ENCODE measurements at places on chromosomes 12 and 14. TPM values are rescaled to one million over a fixed set of nuclear protein-coding genes. Genes with fewer than 3 reads are reported as not detected.

DNA sequence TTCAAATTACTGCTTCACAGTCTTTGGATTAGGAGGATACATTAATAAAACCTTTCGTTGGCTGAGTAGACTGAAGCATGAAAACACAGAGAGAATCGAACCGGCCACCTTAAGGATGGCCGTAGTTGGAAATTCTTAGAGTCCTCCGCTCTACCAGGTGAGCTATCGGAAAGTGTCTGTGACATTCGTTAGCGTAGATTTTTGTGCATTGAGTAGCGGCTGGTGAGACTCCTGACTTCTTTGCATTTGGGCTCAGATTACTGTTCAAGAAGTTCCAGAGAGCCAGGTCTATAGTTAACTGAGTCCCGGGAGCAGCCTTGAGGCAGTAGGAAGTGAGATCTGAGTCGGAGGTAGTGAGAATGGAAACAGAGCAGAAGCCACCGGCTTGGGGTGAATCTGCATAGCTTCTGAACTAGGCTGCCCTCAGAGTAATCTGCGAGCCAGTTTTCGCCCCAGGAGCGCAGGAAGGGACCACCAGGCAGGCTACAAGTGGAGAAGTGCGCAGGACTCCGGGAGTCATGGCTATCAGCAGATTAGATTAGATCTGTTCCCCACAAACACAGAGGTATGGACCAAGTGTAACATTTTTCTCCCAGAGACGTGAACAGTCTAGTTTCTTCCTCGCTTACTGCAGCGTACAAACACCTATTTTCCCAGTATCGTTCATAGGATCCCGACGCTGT, 11.0 kb downstream of the OR6S1 start:
- peak overlapping the region; percentile 63 for H3K27ac ChIP-seq
- DNase-seq: no peak
- peaks cover 3% of the 10 kb centered on the region for H3K36me3 ChIP-seq
- H3K27me3 ChIP-seq: peaks cover 82% of the 10 kb centered on the region
- peaks cover 79% of the 10 kb centered on the region for H3K4me1 ChIP-seq

DNA sequence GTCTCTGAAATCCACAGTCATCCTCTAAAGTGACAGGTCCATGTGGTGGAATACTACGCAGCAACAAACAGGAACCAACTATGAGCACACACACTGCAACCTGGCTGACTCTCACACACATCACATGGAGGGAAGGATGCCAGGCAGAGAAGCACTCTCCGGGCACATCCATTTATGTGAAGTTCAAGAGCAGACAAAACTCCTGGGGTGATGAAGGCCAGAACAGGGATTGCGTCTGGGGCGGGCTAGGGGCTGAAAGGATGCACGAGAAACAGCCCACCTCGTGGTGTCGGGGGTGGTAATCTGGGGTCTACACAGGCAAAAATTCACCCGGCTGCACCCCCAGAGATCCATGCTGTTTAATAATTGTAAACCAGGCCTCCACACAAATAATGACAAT, 100.2 kb downstream of the DICER1 start:
- DNase-seq: no peak
- H3K27ac ChIP-seq: no peak overlapping the region
- H3K36me3 ChIP-seq: no peaks in the 10 kb centered on the region
- no peak overlapping the region for H3K4me3 ChIP-seq
- H3K4me1 ChIP-seq: no peaks in the 10 kb centered on the region

DNA sequence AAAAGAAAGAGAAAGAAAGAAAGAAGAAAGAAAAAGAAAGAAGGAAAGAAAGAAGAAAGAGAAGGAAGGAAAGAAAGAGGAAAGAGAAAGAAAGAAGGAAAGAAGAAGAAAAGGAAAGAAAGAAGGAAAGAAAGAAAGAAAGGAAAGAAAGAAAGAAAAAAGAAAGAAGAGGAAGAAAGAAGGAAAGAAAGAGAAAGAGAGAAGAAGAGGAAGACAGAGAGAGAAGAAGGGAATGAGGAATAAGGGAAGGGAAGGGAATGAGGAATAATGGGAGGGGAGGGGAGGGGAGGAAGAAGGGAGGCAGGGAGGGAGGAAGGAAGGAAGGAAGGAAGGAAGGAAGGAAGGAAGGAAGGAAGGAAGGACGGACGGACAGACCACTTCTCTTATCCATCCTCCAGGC, 246.9 kb downstream of the ADAMTS20 start:
- no peaks in the 10 kb centered on the region for H3K36me3 ChIP-seq
- H3K27ac ChIP-seq: no peak overlapping the region
- no peak for DNase-seq
- peaks cover 3% of the 10 kb centered on the region for H3K27me3 ChIP-seq
- no peaks in the 10 kb centered on the region for H3K4me1 ChIP-seq

- H3K4me3 ChIP-seq: no peak overlapping the region
- no peak for DNase-seq
- no peaks in the 10 kb centered on the region for H3K27me3 ChIP-seq
- no peaks in the 10 kb centered on the region for H3K36me3 ChIP-seq
Observed at GRCh38 chr12:101563212-101563611, 31.6 kb upstream of the MYBPC1 start.

DNA sequence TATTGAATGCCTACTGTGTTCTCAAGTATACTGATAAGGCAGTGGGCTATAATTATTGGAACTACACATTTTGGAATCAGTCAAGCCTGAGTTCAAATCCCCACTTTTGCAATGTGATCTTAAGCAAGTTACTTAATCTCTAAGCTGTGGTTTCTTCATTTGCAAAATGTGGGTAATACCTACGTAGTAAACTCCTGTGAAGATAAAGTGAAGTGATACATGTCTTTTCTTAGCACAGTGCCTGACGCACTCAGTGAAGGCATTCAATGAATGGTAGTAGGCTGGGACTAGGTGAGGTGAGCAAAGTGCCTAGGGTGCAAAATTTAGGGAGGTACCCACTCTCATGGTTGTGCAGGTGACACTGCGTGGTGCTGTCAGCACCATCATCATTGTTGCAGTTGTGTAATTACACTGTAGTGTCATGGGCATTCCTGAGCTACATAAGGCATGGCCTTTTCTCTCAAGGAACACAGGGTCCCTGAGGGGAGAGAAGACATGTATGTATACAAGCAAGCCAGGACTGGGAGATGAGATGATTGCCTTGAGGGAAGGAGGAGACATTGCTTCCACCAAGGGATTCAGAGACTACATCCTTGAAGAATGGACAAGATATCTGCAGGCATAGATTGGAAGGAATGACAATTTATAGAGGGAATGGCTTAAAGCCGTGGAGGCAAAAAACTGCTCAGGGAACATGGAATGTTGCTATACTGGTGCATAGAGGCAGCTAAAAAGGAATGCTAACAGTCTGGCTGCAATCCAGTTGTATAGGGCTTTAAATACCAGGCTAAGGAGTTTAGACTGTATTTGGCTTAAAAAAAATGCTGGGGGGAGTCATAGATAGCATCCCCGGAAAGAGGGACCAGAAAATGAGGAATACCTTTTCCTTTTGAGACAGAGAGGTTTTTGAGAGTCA, 129.2 kb upstream of the ARHGAP5 start:
- no peak for DNase-seq
- no peaks in the 10 kb centered on the region for H3K36me3 ChIP-seq
- peaks cover 5% of the 10 kb centered on the region for H3K27me3 ChIP-seq

DNA sequence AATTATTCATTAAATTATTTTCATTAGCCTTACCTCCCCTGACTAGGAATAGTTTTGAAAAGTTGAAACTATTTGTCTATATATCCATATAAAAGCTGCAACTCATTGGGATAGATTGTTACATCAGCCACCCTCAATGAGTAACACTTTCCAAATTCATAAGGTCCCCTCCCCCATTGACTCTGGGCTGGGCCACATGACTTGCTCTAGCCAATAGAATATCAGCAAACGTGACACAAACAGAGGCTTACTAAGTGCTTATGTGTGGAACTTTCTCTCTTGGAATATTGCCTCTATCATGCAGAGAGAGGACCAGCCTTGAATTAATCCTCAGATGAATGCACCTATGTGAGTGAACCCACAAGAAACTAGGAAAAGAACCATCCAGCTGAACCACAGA, 213.7 kb downstream of the CCDC59 start:
- no peak overlapping the region for H3K4me3 ChIP-seq
- H3K27ac ChIP-seq: no peak overlapping the region
- no peaks in the 10 kb centered on the region for H3K36me3 ChIP-seq
- DNase-seq: no peak
- no peaks in the 10 kb centered on the region for H3K27me3 ChIP-seq

GRCh38 chr14:105014032-105014431, 6.9 kb downstream of the CDCA4 start:
- no peak for DNase-seq
- peaks cover 39% of the 10 kb centered on the region for H3K36me3 ChIP-seq
- H3K27me3 ChIP-seq: no peaks in the 10 kb centered on the region
- peak overlapping the region; percentile 15 for H3K27ac ChIP-seq
- peaks cover 56% of the 10 kb centered on the region for H3K4me1 ChIP-seq

DNA sequence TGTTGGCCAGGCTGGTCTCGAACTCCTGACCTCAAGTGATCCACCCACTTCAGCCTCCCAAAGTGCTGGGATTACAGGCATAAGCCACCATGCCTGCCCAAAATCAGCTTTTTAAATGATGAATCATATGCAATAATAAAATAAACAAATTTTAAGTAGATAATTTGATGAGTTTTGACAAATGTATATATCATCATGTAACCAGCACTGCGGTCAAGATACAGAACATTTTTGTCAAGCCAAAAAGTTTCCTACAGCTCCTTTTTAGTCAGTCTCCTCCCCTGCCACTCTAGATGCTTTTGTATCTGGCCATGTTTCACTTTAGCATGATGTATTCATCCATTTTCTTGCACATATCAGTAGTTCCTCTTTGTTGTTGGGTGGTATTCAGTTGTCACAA, 17.2 kb downstream of the FRMD6 start:
- peaks cover 3% of the 10 kb centered on the region for H3K36me3 ChIP-seq
- H3K27me3 ChIP-seq: peaks cover 3% of the 10 kb centered on the region
- no peaks in the 10 kb centered on the region for H3K4me1 ChIP-seq
- H3K4me3 ChIP-seq: no peak overlapping the region
- no peak for DNase-seq

GRCh38 chr12:107859367-107859766, 84.9 kb downstream of the ASCL4 start:
- H3K4me3 ChIP-seq: no peak overlapping the region
- H3K36me3 ChIP-seq: no peaks in the 10 kb centered on the region
- H3K27ac ChIP-seq: no peak overlapping the region
- DNase-seq: no peak

DNA sequence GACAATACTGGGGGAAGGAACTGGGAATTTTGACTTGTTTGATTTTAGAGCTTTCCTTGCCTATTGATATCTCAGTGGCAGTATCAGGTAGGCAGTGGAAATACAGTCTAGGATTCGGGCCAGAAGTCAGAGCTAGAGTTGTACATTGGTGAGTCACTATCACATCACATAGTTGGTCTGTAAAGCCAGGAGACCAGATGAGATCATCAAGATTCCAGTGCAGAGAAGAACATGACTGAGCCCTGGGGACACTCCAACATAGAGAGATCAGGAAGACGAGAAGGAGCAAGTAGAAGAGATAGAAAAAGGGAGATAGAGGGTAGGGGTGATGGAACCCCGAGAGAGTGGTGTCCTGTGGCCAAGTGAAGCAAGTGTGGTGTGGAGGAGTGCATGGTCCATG, 46.6 kb upstream of the NR1H4 start:
- no peak overlapping the region for H3K4me3 ChIP-seq
- H3K27ac ChIP-seq: no peak overlapping the region
- no peaks in the 10 kb centered on the region for H3K36me3 ChIP-seq
- no peak for DNase-seq

DNA sequence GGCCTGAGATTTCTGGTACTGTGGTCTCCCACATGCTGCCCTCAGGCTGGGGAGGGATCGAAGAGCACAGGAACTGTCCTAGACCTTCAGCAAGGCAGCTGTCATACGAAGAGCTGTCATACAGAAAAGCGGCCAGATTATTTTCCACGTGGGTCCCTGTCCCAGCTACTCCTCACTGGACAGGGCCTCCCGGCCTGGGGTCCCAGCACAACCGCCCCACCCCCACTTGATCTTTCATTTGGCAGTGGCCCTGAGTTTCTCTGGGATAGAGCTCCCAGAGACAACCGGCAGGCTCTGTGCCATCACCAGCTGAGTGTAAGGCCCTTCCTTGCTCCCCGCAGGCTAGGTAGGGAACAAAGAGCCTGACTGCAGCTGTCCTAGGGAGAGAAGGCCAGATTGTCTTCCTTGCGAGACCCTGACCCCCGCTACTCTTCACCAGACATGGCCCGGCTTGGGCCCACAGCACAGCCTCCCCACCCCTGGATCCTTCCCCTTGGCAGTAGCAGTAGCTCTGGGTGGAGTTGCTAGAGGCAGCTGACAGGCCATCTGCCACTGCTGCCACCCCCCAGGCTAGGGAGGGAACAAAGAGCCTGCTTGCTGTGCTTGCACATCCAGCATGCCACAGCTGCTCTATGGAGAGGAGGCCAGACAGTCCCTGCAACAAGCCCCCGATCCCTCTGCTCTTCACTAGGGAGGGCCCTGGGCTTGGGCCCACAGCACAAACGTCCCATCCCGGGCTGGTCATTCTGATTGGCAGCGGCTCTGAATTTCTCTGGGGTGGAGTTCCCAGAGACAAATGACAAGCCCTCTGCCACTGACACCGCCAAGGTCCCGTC, 3.1 kb upstream of the OR4N2 start:
- H3K4me3 ChIP-seq: no peak overlapping the region
- H3K27ac ChIP-seq: no peak overlapping the region
- H3K36me3 ChIP-seq: no peaks in the 10 kb centered on the region
- no peaks in the 10 kb centered on the region for H3K4me1 ChIP-seq
- no peaks in the 10 kb centered on the region for H3K27me3 ChIP-seq

DNA sequence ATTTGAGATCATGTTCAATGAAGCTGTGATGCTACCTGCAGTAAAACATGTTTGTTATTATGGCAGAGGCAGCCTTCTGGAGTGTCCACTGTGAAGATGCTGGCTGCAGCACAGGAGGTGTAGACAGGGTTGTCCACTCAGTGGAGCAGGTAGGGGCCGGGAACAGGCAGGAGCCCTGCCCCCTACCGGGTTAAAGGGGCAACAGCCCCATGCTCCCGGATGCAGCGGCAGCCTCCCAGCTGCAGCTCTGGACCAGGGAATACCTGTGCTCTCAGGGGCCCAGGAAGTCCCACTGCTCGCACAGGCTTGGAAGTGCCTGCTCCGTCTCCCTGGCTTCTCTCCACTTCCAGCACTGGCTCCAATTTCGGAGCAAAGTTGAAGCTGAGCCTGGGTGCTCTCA, 401.6 kb downstream of the FOXG1 start:
- H3K27me3 ChIP-seq: no peaks in the 10 kb centered on the region
- no peak overlapping the region for H3K27ac ChIP-seq
- H3K4me1 ChIP-seq: no peaks in the 10 kb centered on the region

- no peaks in the 10 kb centered on the region for H3K36me3 ChIP-seq
- peaks cover 2% of the 10 kb centered on the region for H3K27me3 ChIP-seq
- no peak for DNase-seq
- H3K27ac ChIP-seq: no peak overlapping the region
- no peak overlapping the region for H3K4me3 ChIP-seq
Observed at GRCh38 chr14:56905282-56905681, 95.0 kb upstream of the OTX2 start.

- peak; percentile 31 for DNase-seq
- no peak overlapping the region for H3K4me3 ChIP-seq
- H3K36me3 ChIP-seq: no peaks in the 10 kb centered on the region
Observed at GRCh38 chr12:49838973-49839633, 3.8 kb downstream of the BCDIN3D start.

- peaks cover 29% of the 10 kb centered on the region for H3K4me1 ChIP-seq
- no peaks in the 10 kb centered on the region for H3K36me3 ChIP-seq
- peaks cover 13% of the 10 kb centered on the region for H3K27me3 ChIP-seq
- DNase-seq: no peak
- H3K4me3 ChIP-seq: no peak overlapping the region
Observed at GRCh38 chr12:1619587-1619986, 9.4 kb upstream of the WNT5B start.

GRIP1 gene
- not detected for total RNA-seq

HOXC9 gene
- total RNA-seq: not detected

OR9K2 gene
- not detected for total RNA-seq

NPC2 gene
- total RNA-seq: 8.6 TPM

SPIC gene
- total RNA-seq: not detected

IRAK3 gene
- 3.2 TPM for total RNA-seq

TAS2R7 gene
- total RNA-seq: not detected

NIN gene
- total RNA-seq: 39.9 TPM
